ENCODE measurements at places on chromosomes 13 and 19.

- DNase-seq: no peak
Measured at GRCh38 chr13:68026077-68026476, 795.9 kb upstream of the PCDH9 start.

DNA sequence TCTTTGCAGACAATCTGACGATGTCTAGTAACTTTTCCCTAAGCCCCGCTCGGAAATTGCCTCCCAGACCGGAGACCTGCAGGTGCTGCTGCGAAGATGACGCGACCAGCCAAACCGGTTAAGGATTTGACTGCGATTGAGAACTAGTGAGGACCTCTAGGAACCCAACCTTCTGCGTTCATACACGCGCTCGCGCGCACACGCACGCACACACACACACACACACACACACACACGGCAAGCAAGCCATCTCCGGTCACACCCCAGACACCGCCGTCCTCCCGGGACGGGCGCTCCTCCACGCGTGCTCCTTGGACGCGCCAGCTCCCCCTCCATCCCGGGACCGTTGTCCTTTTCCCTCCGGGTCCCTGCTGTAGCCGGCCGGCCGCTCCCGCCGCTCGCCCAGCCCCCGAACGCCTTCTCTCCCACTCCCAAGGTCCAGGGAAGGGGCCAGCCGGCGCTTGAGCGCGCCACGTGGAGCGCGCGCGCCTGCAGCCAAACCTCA lies 1.2 kb downstream of the TBC1D4 start:
- peak; percentile 86 for DNase-seq

GRCh38 chr13:111658145-111659100 lies 338.0 kb downstream of the TEX29 start:
- no peak for DNase-seq

DNA sequence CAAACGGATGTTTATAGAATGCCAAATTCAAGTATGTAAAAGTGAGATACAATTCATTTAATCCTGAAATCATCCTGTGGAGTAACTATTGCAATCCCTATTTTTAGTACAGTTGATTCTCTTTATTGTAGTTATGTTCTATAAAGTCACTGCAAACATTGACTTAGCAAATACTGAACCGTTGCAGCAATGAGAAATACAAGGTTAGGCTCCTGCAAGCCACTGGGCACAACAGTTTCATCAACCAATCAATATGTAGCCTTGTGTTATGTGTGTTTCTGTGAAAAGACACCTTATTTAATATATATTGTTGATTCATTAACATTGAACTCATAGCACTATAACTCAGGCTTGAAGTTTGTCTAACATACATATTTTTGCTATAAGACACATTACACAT lies 174.4 kb downstream of the DCT start:
- no peak for DNase-seq

- DNase-seq: no peak
Measured at GRCh38 chr13:101575581-101575980, 123.1 kb downstream of the ITGBL1 start.

GRCh38 chr19:12885749-12886650 lies 1.0 kb downstream of the KLF1 start:
- no peak for DNase-seq

- no peak for DNase-seq
Measured at GRCh38 chr13:96746886-96747285, 247.4 kb downstream of the OXGR1 start.

Measured in psoas muscle (tissue), 8 donors.